ENCODE measurements at places on chromosomes 1 and 21.
A peak's percentile ranks its signal among the peaks of the same experiment; 100 is the strongest.

DNA sequence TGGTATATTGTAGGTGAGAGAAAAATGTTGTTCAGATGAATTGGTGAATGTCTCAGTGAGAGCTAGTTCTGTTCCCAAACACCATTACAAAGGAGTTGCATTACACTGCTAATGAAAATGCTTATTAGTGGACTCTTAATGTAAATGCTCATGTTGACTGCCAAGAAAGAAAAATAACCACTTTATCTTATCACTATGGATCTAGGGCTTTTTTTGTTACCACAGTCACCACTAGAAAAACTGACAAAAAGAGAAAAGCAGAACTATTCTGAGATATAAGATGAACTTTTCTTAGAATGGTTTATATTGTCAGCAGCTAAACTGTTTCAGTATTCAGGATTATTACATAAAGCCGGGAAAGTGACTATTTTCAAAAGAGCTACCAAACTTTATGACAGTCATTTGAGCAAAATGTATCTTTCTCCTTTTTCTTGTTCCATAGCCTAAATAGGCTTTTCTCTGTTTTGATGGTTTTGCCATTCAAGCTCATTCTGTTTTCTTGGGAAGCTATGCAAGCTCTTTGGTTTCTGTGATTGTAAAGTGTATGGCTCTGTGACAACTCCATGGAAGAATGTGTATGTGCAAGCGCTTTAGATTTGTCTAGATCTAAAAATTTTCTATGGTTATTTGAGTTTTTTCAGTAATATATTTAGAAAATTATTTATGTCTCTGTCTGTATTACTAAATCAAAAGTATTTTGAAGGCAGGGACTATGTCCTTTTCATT, 64.2 kb upstream of the DPH5 start:
- no peak for DNase-seq

GRCh38 chr1:115456441-115456961, 118.5 kb upstream of the NGF start:
- DNase-seq, result no peak

DNA sequence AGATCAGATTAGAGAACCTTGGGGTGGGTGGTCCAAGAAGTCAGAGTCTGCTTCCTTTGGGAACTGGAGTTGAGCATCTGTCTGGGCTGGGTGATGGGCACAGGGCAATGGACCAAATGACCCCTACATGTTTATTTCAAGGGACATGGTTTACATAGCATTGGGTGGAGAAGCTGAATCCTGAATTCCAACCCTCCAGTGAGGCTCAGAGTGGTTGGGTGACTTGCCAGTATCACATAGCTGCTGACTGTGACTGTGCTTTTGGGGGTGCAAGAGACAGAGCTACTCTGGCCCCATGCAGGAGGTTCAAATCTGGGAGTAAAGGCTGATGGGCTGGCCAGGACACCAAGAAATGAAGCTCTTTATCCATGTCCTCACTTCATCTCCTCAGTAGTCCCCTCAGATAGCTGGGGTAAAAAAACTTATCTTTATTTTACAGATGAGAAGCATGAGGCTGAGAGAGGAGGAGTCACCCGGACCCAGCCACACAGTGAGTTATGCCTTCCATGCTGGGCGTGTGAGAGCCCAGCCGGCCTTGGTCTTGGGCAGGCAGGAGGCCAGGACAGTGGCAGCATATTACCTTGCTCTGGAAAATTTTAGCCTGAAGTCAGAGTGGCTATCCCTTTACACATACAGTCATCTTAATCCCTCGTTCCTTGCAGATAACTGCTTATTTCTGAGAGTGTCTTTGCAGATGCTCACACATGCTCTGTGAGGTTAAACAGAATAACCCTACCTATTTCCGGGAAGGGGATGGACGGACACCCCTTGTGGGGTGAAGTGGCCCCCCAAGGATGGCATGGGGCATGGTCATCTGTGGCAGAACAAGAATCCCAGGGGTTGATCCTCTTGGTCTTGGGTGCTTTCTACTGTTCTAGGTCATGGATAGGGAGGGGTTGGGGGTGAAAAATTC, 2.8 kb upstream of the SERINC2 start:
- DNase-seq, result no peak

DNA sequence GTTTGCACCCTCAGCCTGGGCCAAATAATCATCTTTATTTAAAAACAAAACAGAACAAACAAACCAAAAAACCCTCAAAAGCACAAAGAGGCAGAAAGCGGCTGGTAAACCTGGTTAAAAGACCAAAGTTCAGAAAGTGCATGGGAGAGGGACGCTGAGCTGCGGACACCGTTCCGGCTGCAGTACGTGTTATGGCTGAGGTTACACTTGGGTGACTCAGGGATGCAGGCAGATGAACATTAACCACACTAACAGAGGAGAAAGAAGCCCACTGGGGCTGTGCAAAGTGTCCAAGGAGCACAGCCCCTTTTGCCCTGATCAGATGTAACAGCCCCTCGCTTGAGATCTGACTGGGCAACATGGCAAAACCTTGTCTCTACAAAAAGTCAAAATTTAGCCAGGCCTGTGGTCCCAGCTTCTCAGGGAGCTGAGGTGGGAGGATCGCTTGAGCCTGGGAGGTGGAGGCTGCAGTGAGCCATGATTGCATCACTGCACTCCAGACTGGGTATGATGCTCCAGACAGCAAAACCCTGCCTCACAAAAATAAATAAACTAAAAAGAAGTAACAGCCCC, 28.3 kb downstream of the GPR157 start:
- DNase-seq, result no peak

DNA sequence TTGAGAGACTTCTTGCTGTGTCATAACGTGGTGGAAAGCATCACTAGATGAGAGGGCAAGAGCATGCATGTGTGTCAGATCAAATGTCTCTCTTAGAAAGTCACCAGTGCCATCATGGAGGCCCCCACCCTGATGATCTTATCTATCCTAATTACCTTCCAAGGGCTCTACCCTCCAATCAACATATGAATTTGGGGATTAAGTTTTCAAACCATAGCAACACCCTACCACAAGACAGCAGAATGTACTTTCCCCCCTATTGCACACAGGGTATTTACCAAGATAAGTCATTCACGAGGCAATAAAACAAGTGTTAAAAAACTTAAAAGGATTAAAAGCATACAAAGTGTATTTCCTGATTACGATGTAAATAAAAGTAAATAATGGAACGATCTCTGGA, 515.6 kb downstream of the LMO4 start:
- no peak for DNase-seq

GRCh38 chr21:42061195-42061985, 9.7 kb upstream of the UMODL1 start:
- no peak for DNase-seq

GRCh38 chr1:3733883-3734589, 18.2 kb upstream of the CCDC27 start:
- DNase-seq, result no peak

GRCh38 chr1:10211805-10212410, 1.5 kb downstream of the KIF1B start:
- DNase-seq, result no peak

DNA sequence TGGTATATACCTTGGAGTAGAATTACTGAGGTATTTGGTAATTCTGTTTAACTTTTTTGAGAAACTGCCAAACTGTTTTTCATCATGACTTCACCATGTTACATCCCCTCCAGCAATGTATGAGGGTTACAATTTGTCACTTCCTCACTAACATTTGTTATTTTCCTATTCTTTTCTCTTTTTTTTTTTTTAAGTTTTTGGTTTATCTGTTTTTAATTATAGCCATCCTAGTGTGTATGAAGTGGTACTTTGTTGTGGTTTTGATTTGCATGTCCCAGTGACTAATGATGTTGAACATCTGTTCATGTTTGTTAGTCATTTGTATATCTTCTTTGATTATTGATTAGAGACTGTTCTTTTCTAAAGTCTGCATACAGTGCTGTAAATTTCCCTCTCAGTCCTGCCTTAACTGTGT, 147.3 kb downstream of the HS2ST1 start:
- peak; percentile 38 for DNase-seq

DNA sequence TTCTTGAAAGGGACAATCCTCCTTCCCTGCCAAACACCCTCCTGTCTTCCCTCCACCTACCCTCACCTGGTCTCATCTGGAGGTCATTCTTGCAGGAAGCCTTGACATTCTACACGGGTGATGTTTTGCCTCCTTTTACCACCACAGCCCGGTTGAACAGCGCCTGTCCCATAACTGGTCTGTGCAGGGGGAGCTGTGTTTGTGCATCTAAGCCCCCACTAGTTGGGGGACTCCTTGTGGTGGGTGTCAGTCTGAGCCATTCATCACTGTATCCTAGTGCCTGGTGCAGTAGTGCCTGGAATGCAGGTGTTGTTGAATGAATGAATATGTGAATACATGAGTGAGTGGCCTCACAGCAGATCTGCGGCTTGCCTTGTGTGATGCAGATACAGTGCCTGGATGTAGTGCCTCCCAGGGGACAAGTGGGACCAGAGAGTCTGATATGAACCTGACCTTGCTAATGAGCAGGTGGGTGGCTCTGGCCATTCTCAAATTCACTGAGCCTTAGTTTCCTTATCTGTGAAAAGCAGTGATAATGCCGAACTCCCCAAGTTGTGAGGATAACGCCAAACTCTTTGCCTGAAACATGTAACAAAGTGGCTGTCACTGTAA, 79.8 kb downstream of the OMA1 start:
- no peak for DNase-seq

DNA sequence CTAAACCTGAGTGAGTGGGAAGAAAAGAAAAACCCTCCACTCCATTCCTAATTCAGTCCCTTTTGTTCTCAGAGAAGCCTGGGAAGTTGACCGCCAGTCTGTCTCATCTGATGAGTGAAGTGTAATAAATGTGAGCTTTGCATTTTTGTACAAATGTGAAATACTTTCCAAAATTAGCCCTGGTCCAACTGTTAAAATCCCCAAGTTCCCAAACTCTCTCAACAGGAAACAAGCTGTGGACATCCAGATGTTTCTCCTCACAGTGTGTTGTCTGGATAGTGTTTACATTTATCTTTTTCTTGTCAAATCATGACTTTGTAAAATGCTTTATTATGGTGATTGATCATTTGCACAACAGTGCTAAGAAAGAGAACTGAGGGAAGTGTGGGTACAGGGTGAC, 145.1 kb downstream of the TM2D1 start:
- peak; percentile 24 for DNase-seq

GRCh38 chr1:119116725-119117124, 23.7 kb downstream of the WARS2 start:
- peak; percentile 29 for DNase-seq

DNA sequence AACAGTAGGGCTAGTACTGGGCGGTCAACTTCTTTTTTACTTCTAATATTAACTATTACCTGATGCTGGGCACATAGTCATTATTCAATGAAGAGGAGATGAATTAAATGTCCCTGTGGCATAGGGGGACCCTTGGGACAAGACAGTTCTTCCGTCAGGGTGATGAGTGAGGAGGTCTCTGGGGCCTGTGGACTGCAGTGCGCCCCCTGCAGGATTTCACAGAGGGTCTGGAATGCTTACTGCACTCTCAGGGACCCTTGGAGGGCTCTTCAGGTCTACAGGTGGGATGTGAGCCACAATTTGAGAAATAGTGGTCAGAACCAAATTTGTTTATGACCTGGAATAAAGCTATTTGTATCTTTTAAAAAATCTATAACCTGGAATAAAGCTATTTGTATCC, 149.4 kb downstream of the FAM78B start:
- DNase-seq, result no peak

- peak; percentile 51 for DNase-seq
Observed at GRCh38 chr1:32208891-32209328, at the start of gene DCDC2B. Gene DCDC2B (plus strand): TSS chr1:32209089. CDS start chr1:32209094, 5 bp downstream.

DNA sequence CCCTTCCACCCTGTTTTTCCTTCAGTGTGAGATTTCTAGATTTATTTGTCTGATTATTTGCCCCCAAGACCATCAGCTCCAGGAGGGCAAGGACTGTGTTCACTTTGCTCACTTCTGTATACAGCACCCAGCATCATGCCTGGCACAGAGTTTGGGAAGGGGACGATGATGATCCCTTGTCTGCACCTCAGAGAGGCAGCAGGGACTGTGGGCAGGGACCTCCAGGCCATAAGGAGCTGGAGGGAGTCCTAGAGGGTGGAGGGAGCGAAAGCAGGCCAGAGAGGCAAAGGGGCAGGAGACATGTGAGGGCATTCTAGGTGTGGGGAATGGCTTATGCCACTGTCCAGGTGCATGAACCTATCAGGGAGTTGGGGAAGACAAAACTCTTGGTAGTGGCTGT, 32.8 kb downstream of the H3-3A start:
- no peak for DNase-seq

GRCh38 chr1:198304431-198304830, 147.6 kb downstream of the NEK7 start:
- DNase-seq, result no peak

DNA sequence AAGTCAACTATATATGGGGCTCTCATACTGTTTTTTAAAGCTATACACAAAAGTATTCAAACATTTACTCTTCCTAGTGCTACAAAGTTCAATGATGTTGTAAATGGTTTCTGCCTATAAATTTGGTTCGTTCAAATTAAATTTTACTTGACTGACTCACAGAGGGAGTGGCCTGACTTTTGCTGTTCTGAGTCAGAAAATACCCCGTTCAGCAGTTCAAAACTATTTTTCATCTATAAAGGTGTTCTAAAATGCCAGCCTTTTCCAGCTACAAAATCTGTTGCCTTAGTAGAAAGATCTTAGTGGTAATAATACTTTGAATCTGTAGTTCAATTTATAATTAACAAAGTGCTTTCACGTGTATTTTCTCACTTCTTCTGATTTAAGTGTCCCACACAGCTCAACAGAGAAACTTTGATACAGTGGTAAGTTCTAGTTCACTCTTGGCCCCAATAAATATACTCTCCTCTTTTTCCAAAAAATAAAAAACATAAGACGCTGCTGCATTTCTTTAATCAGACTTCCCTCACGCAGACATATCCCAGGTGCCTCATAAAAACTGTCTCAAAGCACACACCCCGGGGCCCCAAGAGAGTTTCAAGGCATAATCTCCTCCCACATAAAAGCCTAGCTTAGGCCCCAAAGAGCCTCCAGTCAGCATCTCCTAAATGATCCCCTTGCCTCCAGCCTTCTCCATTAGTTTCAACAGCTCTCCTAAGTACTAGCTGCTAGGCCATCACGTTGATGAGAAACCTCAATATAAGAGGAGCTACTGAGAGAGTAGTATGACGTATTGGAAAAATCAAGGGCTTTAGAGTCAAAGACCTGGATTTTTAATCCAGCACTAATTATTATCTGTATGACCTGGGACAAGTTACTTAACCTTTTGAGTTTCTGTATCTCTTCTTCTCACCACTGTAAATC, 3.2 kb downstream of the PTP4A2 start:
- peak; percentile 60 for DNase-seq

GRCh38 chr1:224333939-224334786, 4.2 kb upstream of the NVL start:
- no peak for DNase-seq

DNA sequence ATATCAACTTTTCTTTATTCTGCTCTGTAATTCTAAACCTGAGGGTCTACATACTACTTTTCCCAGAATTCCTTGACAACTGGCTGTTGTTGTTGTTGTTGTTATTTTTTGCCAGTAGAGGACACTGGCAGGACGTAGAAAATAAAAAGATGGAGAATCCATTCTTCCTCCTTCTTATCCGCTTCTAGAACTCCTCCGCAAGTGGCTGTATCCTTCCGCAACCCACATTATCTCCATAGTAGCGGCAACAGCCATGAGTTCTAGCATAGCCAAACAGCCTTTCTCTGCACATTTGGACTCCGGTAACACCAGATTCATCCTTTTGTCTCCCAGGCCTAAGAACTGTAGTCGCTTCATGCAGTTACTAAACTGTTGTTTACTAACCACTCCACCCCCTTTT, 91.1 kb upstream of the CACHD1 start:
- DNase-seq, result no peak

GRCh38 chr21:36436829-36437744, 42.8 kb downstream of the CLDN14 start:
- DNase-seq, result no peak

- no peak for DNase-seq
Observed at GRCh38 chr1:166170075-166170474, 3.3 kb upstream of the FAM78B start.
